ENCODE measurements at places on chromosomes 7 and 10. TPM values are rescaled to one million over a fixed set of nuclear protein-coding genes. Genes with fewer than 3 reads are reported as not detected.

The PTN gene
- 2.7 TPM for total RNA-seq

DNA sequence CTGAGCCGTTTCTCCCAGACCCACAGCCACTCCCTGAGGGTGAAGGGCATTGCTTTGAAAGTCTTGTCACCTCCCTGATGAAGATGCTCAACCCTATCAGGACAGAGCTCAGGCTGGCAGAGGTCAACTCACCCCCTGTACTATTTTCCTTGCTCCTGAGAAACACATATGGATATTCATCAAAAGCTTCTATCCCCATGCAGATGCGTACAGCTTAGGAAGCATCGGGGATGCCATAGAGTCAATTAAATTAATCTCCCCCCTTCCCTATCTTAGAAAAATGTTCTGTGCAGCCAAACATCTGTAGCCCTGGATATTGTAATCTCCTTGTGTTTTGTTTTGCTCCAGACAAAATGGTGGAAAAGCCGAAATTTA lies 67.2 kb downstream of the EMX2 start:
- DNase-seq, result no peak

DNA sequence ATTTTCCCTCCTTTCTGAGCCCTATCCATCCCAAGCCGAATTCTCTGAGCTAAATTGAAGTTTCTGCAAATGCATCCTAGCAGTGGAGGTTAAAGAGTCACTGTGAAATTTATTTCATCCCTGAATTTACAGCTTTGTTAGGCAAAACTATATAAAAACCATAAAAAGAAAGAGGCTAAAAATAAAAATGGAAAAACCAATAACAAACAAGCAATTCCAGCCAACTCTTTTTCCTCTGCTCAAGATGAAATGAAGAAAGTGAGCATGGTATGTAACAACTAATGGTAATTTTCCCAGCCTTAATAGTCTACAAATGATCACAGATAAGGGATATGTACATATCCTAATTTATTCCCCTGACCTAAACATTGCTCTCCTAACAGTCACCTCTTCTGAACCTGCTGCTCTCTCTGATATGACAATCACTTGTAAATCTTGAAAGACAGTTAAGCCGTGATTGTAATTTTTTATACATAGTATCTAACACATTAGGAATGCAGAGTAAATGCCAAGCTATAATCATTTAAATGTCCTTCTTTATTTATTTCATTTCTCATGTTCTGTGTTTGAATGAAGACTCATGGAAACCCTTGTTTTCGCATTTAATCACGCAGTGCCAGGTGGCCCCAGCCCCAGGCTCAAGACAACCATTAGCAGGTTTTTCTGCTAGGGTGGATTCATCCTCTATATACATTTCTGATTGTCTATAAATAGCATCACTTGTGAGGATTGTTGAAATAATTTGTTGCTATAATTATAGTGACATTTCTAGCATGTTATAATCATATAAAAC lies 48.6 kb upstream of the NRP1 start:
- DNase-seq, result no peak

The SMO gene
- 2.7 TPM for total RNA-seq

GRCh38 chr10:49320191-49320590 lies 21.2 kb downstream of the C10orf71 start:
- DNase-seq, result no peak

The ADIRF gene
- total RNA-seq, result 51.3 TPM

The IDI2 gene
- total RNA-seq, result not detected

The GIMAP1 gene
- total RNA-seq, result 13.5 TPM

- DNase-seq, result no peak
Observed at GRCh38 chr10:7895699-7896090, 77.4 kb downstream of the TAF3 start.

- no peak for DNase-seq
Observed at GRCh38 chr10:133393401-133394063, 425 bp upstream of the MTG1 start.

DNA sequence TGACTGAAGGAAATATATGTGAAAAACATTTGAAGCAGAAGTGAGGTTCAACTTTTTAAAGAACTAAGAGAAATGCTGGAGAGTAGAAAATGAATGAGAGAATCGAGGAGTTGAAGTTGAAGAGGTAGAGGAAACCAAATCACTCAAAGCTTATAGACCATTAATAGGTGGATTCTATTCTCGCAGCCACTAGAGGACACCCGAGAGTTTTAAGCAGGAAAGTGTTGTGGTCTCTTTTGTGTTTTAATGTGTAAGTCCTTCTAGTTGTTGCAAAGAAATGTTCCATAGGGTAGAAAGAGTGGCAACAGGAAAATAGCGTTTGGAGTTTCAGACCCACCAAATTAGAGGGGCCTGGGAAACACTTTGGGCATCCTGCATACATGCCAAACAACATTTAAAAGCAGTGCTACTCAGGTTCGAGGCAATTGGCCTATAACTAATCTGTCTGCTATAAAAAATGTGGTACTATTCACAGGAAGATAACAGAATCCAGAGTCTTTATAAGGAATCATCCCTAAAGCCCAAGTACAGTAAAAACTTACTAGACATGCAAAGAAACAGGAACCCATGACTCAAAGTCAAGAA lies 75.3 kb upstream of the TAS2R16 start:
- no peak for DNase-seq

The TYW1 gene
- total RNA-seq, result 16.8 TPM

- no peak for DNase-seq
Observed at GRCh38 chr10:112059220-112059619, 124.3 kb downstream of the GPAM start.

GRCh38 chr7:128415217-128415785 lies 5.5 kb upstream of the IMPDH1 start:
- no peak for DNase-seq

- DNase-seq, result no peak
Observed at GRCh38 chr7:77368974-77369373, 47.2 kb downstream of the GSAP start.

DNA sequence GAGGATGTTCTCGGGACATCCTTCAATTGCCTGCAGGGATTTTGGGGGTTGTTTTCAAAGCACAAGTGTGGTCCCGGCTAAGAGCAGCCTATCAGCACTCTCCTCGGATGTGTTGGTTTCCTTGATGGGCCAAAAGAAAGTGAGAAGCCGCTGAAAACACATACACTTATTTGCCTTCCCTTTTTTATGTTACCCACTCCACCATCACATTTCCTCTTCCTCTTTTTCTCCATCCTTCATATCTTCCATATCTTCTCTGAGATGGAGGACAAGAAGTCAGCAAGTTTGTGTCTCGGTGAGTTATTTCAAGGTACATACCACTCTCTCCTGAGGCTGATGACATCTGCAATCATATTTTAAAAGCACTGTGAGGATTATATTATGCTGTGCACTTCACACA lies 64.0 kb downstream of the ZNF33B start:
- DNase-seq, result no peak

DNA sequence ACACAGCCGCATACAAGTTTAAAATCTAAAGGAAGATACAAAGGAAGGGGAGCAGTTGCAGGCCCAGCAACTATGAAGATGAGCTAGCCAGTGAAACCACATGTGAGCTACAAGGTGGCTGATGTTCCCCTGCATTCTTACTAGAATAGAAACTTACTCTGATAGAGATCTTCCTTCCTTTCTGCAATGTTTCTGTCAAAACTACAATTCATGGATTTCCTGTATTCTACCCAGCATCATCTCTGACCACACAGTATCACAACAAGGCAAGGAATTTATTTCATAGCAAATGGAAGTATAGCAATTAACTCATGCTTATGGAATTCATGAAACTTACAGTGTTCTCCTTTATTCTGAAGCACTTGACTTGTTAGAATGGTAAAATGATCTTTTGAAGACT lies 68.7 kb upstream of the AASS start:
- no peak for DNase-seq

GRCh38 chr10:128086003-128086863 lies 40.0 kb downstream of the MKI67 start:
- no peak for DNase-seq

DNA sequence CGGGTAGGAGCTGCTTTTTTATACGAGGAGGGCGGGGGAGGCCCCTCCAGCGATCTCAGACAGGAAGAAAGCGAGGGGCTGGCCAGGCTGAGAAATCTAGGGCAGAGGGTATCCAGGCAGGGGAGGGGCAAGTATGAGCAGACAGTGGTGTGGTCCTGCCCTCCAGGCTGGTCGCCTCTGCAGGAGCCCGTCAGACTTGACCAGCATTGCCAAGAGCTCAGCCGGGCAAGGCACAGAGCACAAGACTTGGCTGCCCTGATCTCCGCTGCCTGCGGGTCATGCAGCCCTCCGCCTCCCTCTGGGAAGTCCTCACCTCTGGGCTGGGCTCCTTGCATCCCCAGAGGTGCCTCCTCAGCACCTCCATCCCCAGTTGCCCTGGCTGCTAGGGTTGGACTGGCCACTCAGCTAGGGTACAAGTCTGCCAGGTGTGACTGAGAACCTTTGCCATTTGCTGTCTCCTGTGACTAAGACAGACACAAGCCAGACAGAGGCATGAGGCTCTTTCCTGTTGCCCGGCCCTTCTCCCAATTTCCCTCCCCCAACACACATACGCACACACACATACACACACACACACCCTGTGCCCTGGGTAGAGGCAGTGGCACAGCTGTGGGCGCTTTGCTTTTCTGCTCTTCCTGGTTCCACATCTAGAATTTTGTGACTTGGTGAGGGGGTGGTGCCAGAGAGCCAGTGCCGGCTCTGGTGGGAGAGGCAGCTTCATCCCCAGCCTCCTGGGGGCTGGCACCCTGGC lies 59.1 kb upstream of the PPIF start:
- no peak for DNase-seq

- DNase-seq, result no peak
Observed at GRCh38 chr7:71140264-71140663, 8.3 kb downstream of the GALNT17 start.

The CNNM1 gene
- total RNA-seq, result not detected

DNA sequence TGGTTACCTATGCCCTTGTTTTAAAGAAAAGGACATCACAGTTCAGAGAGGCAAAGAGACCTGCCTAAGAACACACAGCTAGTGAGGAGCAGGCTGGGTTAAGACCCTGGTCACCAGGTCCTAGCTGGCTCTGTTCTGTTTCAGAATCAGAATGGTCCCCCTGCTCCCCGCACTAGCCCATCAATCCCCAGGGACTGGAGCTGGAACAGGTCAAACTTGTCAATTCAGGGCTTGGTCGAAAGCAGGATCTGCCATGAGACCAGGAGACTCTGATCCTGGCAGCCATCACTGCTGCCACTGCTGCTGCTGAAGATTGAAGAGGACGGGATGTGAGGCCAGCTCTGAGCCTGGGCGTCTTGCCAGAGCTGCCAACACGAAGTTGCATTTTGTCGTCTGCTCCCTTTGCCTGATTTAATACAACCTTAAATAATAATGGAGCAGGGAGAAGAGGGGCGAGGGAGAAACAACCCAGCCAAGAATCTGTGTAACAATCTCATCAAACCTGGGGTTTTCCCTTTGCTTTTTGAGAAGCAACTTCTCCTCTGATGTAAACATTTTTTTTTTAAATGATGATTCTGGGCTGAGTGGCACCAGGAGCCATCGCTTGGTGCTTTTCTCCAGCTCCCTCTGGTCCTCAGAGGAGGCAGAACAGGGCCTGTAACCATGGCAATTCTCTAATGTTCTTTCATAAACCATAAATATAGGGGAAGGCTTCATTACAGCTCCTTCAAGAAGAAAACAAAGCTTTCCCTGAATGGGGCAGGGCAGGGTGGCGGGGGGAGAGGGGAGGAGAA lies 119.0 kb upstream of the SORCS3 start:
- DNase-seq, result no peak

DNA sequence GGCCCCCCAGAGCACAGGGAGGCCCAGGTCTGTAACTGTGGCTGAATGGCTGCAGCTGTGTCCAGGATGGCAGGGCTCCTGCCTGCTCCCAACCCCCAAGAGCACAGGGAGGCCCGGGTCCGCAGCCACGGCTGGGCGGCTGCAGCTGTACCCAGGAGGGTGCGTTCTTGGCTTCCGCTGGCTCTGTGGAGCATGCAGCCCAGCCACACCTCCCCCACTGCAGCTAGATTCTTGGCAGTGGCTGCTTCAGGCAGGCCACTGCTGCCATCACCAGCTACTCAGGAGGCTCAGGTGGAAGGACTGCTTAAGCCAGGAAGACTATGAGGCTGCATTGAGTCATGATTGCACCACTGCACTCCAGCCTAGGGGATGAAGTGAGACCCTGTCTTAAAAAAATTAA lies 27.9 kb downstream of the C7orf25 start:
- peak; percentile 77 for DNase-seq

DNA sequence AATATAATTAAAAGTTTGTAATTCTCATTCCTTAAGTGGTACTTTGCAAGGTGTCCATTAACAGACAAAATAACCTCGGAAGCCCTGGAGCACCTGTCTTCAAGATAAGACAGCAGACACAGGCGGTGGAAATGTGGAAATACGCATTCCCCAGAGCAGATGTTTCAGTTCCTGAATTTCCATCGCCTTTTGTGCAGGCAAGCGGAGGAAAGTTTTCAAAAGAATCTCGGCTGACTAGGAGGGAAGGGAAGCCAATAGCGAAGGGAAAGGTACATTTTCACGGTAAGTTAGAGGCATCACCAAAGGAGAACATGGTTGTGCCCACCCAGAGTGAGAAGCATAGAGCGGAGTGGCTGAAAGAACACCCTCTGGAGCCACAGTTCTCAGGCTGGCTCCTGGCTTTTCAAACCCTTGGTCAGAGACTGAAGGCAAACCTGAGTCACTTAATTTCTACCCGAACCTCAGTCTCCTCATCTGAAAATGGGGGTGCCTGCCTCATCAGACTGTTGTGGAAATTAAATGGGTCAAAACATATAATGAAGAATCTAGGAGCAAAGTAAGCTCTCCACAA lies 13.6 kb downstream of the CPA1 start:
- DNase-seq, result no peak

DNA sequence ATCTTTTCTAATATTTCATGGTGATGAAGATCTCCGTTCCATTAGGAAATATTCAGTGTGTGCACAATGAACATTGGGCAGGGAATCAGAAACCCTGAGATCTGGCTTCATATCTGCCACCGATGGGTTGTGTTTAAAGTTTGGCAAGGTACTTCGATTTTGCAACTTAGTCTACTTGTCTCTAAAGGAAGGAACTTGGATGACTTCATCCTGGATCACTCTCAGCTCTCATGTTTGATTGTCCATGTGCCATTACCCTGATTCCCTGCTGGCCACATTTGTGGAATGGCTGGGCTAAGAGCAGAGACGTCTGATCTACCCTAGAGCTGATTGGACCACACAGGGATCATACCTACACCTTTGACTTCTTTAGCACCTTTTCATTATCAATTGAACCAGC lies 177.0 kb upstream of the KMT2E start:
- no peak for DNase-seq

The MYPN gene
- not detected for total RNA-seq

All from upper lobe of left lung (tissue), 6 donors.